ENCODE measurements at places on chromosomes 5 and 9.

DNA sequence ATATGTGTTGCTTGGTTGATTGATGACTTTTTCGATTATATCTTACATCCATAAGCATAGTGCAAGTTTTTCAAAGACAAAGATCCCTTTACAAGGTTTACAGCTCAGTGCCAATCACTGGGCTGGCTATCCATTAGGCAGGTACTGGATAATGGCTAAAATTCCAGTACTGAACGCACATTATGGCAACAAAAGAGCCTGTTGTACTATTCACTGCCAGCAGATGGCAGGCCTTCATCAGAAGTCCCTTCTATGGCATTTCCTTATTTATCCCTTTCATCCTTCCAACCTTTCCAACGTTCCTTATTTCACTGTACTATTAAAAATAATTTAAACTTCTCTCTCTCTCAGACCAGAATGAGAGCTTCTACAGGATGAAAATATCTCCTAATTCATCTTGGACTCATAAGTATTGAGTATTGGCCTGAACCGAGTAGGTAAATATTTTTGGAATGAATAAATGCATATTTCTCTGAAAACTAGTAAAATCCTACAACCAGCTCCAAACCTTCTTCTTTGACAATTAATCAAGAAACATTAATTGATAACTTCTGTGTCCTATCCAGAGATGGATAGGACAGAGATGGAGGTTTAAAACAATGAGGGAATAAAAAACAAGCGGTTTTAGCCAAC is 6.7 kb upstream of the WNT8A start:
- DNase-seq: peak; percentile 51

- peak; percentile 79 for DNase-seq
These were observed 9.1 kb downstream of the MAN1B1 start for GRCh38 chr9:137095664-137096517.

DNA sequence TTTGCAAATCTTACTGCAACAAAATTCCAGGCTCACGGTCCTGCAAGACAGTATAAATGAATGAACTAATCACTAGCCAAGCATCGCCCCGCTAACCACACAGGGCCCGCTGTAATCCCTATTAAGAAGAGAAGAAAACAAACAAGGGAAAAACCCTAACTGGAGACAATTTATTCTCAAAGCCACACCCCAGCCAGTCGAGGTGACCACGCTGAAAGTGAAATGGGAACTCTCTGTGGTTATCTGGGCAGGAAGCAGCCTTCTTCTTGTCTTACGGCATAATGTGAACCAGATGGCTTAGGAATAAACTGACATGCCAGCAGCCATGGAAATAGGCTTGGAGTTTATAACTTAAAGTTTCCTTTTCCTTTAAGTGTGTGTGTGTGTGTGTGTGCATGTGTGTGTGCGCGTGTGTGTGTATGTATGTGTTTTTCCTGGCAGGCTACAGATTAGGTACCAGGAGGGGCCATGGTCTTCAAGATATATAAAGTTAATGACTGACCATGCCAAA is 120.2 kb downstream of the SEMA6A start:
- no peak for DNase-seq

- DNase-seq: no peak
These were observed 104.0 kb upstream of the BOD1 start for GRCh38 chr5:173720286-173720952.

GRCh38 chr5:149278451-149279210 is 7.0 kb downstream of the AFAP1L1 start:
- no peak for DNase-seq

- DNase-seq: no peak
These were observed 327.1 kb upstream of the NUDT12 start for GRCh38 chr5:103889500-103890209.

- no peak for DNase-seq
These were observed 38.1 kb downstream of the LIFR start for GRCh38 chr5:38518341-38518740.

DNA sequence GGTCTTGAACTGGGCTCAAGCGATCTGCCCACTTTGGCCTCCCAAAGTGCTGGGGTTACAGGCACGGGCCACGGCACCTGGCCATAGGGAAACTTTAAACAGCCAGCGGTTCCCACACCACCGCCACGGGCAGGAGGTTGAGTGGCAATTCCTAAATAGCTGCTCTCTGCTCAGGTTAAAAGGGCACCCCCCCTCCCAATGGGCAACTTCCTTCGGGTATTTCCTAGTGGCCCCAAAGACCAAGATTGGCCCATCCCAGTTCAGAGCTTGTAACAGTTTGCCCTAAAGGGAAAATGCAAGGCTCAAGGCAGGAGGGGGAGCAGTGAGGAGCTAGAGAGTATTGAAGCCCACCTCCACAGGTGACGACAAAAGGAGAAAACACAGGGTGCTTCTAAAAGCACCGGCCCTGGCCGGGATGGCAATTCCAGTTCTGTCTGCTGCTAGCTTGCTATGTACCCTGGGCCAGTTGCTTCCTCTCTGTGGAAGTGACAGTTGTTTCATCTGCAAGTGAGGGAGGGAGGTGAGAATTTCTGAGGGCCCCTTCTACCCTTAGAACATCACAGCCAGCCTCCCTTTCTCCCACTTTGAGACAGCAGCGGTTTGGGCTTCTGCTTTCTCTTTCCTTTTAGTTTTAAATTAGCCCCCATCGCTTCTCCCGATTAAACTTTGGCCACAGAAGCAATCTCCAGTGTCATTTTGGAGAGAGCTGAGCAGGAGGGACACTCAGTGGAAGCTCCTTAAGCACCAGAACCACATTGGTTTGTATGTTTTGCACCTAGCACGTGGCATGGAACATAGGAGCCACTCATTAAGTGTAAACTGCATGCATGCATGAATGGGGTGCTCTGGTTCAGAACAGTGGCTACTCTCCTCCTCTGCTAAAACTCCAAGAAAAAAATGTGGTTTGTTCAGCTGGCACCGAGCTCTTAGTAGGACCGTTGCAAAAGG is 17.3 kb upstream of the TNIP1 start:
- DNase-seq: no peak

DNA sequence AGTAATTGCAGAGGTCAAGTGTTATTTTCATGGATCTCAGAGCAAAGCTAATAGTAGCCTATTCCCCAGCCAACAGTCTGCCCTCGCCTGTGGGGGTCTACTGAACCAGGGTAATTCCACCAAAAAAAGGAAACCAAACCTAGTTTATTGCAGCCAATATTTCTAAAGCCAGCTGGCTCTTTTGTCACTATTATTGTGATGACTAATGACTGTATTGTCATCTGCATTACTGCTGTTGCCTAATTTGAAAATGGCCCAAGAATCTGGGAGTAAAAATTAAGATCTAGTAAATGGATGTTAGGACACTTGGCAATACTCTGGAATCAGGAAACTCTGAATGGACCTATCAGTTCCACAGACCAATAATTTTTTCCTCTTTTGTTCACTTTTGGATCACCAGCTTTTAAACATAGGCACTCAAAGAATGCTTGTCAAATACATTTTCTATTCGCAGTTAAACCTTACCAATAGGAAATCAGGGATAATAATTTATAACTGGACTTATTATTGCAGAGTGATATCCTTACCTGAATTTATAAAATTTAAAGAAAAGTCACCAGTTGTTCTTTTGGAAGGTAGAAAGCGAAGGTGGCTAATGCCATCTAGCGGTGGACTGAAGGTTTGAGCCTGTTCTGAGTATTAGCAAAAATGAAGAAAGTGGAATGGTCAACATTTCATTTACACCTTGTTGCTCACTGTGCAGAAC is 69.2 kb downstream of the SYK start:
- DNase-seq: no peak

DNA sequence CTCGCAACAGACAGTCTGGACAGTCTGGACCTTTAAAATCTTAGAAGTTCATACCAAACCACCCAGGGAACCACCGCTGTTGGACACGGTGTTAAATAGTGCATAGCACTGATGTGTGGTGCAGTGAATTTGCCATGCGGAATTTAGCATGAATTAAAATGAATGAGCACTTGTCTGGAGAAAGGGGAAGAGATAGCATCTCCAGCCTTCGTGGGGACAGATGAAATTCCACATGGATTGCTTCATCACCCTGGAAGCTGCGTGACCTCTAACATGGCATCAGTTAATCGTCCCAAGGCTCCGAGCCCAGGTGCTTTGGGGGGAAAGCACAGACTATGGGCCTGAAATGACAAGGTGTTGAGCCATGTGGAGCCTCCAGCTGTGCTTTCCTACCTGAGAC is 91.4 kb downstream of the ADAMTS16 start:
- no peak for DNase-seq

- no peak for DNase-seq
These were observed 238.0 kb downstream of the HSPA4 start for GRCh38 chr5:133289686-133290367.

GRCh38 chr5:56386046-56386445 is 152.9 kb upstream of the ANKRD55 start:
- no peak for DNase-seq

GRCh38 chr9:110731437-110732028 is 62.9 kb downstream of the MUSK start:
- DNase-seq: no peak

- no peak for DNase-seq
These were observed 320.8 kb upstream of the SGCD start for GRCh38 chr5:156006026-156006647.

- no peak for DNase-seq
These were observed 53.7 kb upstream of the GDNF start for GRCh38 chr5:37893434-37894134.

GRCh38 chr5:141814064-141814964 is 63.9 kb downstream of the PCDH1 start:
- peak; percentile 61 for DNase-seq

DNA sequence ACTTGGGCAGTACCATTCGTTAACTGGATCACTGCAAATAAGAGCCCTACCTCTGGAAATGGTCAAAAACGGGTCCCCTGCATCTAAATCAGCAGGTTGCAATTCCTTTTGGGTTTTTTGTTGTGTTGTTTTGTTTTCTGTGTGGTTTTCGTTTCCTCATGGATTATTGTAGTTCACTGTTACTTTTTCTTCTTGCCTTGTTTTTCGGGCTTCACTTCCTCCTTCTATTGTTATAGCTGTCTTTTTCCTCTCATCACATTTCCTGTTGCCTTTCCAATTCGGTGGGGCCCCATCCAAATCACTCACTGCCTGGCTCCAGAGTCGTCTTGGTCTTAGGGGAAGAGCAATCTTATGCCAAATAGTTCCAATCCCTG is 8.7 kb upstream of the SSBP2 start:
- no peak for DNase-seq

DNA sequence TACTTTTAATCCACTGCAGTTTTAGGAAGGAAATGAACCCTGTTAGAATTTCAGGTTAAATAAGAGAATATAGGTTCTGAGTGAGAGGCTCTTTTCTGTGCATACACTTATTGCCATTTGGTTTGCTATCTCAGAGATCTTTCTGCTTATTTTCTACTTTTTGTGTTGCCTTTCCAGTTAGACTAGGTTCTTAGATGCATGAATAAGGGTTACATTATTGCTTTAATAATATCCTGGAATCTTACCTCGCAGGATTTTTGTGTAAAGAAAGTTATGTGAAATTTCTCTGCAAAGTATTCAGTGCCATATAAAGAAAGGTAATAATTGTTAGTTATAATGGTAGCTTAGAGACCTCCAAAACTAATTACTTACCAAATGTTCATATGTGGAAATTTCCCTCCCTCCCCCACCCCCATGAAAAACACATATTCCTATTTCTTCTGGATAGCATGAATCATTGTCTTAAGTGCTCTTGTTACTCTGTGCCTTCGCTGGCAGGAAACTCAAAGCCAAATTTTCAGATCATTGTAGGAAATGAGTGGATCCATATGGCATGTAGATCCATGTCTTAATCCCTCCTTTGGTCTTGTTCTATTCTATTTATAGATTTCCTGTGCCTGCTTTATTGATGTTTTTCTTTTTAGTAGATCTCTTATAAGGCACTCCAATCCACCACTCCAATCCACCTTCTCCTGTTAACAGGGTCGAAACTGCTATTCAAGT is 2.7 kb upstream of the APBA1 start:
- no peak for DNase-seq

- no peak for DNase-seq
These were observed 5.5 kb upstream of the PDE8B start for GRCh38 chr5:77204967-77205366.

DNA sequence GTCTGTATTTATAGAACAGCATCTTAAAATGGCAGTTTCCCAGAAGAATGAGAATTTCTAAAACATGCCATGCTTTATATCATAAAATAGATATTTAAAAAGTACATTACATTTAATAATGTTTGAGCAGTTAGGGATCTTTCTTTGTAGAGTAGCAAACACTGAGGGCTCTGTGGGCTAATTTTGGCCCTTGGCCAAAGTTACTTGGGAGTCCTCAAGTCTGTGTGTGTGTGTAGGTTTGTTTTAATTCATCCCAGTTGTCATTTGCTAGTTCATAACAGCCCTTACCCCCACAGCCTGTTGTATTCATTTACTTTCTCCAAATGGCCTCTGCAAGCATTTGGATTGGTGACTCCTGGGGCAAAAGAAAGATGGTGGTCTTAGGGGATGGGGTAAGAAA is 576.4 kb upstream of the SGCD start:
- no peak for DNase-seq

DNA sequence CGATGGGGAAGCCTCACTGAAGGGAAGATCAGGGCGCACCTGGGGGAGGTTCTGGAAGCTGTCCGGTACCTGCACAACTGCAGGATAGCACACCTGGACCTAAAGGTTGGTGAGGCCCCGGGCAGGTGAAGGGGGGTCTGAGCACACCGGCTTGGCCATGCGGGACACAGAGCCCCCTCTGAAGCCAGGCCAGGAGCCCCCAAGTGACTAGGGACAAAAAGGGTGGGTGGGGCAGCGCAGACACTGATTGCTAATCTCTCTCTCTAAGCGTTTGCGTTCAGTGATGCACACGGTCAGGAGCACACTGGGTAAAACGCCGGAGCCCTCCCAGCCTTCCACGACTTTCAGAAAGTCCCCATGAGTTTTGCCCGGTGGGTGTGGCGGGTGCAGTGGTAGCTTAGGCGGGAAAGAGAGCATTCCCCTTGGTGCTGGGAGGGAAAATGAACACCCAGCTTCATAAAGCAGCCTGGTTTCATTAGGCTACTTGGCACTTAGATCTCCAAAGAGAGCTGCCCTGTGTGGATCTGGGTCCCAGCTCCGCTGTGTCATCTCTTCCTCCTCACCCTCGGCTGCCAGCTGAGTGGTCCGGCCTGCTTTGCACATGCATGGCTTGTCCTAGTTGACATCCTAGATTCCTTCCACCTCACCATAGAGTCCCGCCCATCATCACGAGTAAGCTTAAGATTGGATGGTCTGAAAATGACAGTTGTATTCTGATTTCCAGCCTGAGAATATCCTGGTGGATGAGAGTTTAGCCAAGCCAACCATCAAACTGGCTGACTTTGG is 74.2 kb upstream of the OTULINL start:
- DNase-seq: no peak

GRCh38 chr9:113640418-113640817 is 176.9 kb downstream of the RGS3 start:
- no peak for DNase-seq

- DNase-seq: no peak
These were observed 380.6 kb upstream of the NUDT12 start for GRCh38 chr5:103943230-103943629.
